ENCODE measurements at places on chromosomes 5 and 9. TPM values are rescaled to one million over a fixed set of nuclear protein-coding genes. Genes with fewer than 3 reads are reported as not detected.

Gene MUSK
- total RNA-seq = 0.44 TPM

Gene PRRX2
- 0.14 TPM for total RNA-seq

Gene C9orf152
- not detected for total RNA-seq

Gene ZNF483
- 0.44 TPM for total RNA-seq

Gene LVRN
- 1.4 TPM for total RNA-seq

Gene NME5
- not detected for total RNA-seq

Gene HMCN2
- total RNA-seq = not detected

Gene FBXO10
- total RNA-seq = 12.0 TPM

Gene PRUNE2
- total RNA-seq = 0.72 TPM

Gene KCNN2
- total RNA-seq = 0.88 TPM

Gene FBN2
- total RNA-seq = 431 TPM

Gene CDH18
- total RNA-seq = not detected

Gene BTNL8
- total RNA-seq = not detected

Gene TTC23L
- total RNA-seq = not detected

Gene DPYSL3
- 147 TPM for total RNA-seq

Gene BARHL1
- total RNA-seq = not detected

Gene SLC4A9
- not detected for total RNA-seq

Gene ELAVL2
- total RNA-seq = not detected

Gene CYSTM1
- 18.6 TPM for total RNA-seq

Gene ANKRD20A1
- total RNA-seq = not detected

Gene PRSS3
- 8.0 TPM for total RNA-seq
